NCI-H1694 treated with DMSO at 0.1 percent for 48 hours (cell line): ENCODE measurements at places on chromosomes 4 and X.

- DNase-seq = no peak
These were observed 47.5 kb downstream of the PTPN13 start for GRCh38 chr4:86641516-86642090.

DNA sequence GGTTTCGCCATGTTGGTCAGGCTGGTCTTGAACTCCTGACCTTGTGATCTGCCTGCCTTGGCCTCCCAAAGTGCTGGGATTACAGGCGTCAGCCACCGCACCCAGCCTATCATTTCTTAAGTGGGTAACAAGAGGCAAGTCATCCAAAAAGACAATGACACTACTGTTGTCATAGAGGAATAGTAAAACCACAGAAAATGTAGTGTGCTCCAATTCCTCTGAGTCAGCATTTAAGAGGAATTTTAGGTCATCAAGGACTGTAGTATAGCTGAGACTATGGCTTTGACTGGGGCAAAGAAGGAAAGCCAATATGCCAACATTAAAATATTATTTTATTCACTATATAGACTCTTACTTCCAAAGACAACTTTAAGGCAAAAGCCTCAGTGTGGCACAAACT lies 48.4 kb downstream of the ATP8A1 start:
- no peak for DNase-seq

- no peak for DNase-seq
These were observed 20.9 kb upstream of the PRMT9 start for GRCh38 chr4:147704846-147705245.

DNA sequence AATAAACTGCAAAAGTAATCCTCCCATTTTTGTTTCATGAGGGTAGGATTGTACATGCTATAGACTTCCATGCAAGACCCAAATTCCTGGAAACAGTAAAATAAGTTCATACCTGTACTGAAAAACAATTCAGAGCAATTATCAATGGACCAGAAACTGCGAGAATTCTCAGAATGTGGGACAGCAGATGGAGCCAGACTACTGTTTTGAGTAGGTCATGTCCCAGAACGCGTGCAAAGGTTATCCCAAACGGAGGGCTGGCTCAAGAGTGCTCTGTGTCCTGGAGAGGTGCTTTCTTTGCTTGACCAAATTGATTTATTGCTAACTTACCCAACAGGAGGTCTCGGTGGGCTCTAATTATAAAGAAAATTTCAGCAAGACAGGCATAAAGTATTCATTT lies 1.7 kb upstream of the MAGEH1 start:
- DNase-seq = no peak

DNA sequence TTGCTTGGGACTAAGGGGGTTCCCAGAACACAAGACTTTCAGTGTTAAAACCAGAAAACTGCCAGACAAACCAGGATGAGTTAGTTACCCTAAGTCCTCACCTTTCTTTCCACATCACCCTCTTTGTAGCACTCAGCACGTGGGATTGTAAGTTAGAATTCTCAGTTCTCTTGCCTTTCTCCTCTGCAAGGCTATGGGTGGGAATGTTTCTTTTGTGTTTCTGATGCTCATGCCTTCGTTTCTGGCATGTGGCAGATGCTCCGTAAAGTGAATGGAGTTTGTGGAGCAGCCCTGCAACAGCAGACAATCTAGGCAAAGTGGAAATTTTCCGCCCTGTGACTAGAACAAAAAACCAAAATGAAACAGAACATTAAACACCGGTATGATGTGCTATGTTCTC lies 64.7 kb upstream of the SPP1 start:
- no peak for DNase-seq

DNA sequence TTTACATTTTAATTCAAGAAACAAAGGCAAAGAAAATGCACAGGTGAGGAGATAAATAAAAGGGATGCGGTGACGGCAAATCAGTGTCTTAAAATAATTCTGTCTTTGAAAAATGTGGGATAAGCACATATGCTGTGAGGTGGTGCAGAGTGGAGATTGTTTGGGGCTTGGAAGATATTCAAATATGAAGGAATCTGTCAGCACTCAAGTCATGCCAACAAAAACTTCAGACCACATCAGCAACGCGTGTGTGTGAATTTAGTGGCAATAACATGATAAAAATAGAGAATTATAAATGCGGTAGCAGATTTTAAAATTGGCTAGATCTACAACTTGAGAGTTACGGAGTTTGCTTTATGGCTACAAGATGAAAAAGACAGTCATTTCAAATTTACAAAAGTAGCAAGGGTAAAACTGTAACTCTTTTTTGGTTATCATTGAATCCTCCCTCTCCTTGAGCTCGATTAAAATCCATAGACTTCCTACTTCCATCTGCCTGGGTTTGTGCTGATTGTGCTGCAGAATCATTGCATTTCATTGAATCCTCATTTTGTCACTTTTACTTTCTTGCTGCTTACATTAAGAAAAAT lies 71.5 kb upstream of the VCX2 start:
- DNase-seq = no peak

- peak; percentile 69 for DNase-seq
These were observed 2.1 kb upstream of the APBB2 start for GRCh38 chr4:41216294-41217019.

GRCh38 chr4:37836838-37837440 lies 10.5 kb downstream of the PGM2 start:
- DNase-seq = no peak

GRCh38 chr4:78864405-78865024 lies 74.7 kb downstream of the PAQR3 start:
- peak; percentile 81 for DNase-seq

DNA sequence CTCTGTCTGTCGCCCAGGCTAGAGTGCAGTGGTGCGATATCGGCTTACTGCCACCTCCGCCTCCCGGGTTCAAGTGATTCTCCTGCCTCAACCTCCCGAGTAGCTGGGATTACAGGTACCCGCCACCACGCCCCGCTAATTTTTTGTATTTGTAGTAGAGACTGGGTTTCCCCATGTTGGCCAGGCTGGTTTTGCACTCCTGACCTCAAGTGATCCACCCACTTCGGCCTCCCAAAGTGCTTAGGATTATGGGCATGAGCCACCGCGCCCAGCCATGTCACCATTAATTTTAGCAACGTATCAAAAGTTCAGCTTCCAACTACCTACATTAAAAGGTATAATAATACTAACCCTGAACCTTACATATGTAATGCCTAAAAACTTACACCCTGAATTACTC lies 940 bp upstream of the UTP3 start:
- DNase-seq = no peak

DNA sequence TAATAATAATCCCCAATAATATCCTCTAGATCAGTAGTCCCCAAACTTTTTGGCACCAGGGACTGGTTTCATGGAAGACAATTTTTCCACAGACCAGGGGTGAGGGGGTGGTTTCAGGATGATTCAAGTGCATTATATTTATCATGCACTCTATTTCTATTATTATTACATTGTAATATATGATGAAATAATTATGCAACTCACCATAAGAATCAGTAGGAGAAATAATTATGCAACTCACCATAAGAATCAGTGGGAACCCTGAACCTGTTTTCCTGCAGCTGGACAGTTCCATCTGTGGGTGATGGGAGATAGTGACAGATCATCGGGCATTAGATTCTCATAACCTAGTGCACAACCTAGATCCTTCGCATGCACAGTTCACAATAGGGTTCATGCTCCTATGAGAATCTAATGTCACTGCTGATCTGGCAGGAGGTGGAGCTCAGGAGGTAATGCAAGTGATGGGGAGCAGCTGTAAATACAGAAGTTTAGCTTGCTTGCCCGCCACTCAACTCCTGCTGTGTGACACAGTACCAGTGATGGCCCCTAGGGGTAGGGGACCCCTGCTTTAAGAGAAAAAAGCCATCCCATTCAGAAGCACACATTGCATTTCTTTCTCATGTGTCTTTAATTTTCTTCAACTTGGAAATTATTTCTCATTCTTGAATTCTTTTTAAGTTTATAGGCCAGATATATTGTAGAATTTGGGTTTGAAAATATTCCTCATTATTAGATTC lies 16.0 kb upstream of the SH3RF1 start:
- no peak for DNase-seq

DNA sequence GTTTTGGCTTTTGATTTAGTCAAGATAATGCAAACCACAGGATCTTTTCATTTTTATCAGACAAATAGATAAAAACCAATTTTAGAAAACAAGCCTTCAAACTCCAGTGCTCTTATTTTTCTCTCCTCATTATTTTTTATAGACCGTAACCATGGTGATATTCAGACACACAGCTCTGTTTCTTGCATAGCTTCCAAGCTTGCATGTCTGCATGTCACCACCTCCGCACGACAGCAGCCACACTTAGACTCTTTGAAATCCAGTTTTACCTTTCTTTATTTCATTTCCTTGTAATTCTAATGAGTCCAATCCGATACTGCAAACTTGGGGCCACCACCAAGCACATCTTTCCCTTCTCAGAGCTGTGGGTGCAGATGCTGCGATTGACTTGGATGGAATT lies 94.3 kb upstream of the GPM6A start:
- no peak for DNase-seq

DNA sequence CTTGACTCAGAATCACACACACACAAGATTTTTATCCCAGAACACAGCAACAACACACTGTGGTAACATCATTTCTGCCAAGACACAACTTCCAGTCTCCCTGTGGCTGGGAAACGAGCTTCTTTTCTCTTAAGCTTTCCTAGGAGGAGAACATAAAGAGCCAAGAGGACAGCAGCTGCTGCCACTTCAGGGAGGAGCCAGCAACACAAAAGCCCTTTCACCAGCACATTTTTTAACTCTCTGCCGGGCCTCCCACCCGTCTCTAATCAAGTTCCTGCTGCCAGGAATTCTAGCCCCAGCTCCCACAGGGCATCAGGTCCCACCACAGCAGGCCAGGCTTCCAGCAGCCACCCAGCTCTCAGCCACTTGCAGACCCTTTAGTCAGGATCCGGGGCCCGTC lies 22.4 kb downstream of the FAT1 start:
- DNase-seq = no peak

GRCh38 chr4:21290562-21290961 lies 590.3 kb downstream of the PACRGL start:
- DNase-seq = no peak

- DNase-seq = no peak
These were observed 242.1 kb upstream of the TRAM1L1 start for GRCh38 chr4:117327491-117327890.

DNA sequence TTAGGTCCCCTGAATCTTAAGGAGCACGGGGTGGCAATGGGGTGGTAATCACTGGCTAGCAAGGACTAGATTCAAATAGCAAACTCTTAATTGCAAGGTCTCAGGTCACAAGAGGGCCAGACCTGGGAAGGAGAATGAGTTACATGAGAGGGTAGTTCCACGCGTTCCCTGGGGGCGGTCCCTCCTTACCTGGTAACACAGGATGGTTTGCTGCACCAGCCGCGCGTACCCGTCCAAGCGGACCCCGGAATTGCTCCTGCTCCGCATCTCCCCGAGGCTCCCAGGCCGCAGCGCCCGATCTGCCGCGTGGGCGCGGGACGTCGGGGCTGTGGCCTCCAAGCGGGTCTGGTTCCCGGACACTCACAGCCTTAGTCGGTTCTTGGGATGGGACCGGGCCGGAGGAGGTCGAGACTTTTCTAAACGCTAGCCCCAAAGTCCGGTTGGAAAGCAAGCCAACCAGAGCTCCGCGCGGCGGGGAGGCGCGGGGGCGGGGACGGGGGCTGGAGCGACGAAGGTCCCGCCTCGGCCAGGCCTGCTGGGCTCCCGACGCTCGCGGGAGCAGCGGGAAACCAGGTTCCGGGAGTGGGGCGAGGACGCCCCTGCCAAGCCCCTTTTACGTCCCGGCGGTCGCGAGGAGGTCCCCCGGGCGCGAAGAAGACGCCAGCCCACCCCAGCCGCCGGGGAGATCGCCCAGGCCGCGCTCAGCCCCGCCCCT lies at the start of gene PHKA2:
Gene PHKA2 (minus strand): TSS at position 449 of the 715 bp plus-strand sequence. CDS start 182 bp downstream, at position 267.
- DNase-seq = no peak

DNA sequence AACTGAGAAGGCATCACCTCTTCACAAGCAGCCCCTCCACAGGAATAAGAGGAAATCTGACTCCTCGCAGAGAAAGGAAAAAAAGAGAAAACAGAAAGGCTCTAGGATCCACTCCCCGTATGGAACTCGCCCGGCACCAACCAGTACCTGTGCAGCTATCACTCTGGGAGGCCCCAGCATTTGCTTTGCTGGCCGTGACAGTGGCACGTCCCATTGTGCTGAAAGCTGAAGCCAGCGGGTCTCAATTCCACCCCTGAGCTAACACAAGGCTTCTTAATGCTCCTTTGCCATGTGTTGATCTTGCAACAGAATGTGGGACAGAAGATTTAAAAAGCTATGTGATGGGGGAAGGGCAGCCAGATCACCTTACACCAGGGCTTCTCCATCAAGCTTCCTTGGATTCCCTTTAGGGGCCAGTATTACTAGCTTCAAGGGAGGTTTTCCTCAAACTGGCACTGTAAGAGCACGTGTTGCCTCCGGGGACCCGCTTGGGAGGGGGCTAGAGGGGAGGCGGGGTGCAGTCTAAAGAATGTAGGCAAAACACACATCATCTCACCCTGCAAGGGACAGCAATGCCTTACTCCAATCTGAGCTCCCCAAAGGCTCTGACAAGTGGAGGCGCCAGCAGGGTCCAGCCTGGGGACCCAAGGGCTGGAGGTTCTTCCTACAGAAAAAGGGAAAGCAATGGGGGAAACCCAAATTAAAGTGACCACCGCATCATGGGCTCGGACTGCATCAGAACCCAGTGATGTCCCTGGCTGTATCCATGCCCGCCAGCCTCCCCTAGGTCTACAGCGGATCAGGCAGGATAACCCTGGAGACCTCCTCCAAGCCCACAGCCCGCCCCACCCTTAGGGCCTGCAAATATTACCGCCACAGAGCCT lies 1.2 kb downstream of the USP46 start:
- no peak for DNase-seq

GRCh38 chr4:78331965-78332364 lies 219.6 kb upstream of the ANXA3 start:
- DNase-seq = no peak

DNA sequence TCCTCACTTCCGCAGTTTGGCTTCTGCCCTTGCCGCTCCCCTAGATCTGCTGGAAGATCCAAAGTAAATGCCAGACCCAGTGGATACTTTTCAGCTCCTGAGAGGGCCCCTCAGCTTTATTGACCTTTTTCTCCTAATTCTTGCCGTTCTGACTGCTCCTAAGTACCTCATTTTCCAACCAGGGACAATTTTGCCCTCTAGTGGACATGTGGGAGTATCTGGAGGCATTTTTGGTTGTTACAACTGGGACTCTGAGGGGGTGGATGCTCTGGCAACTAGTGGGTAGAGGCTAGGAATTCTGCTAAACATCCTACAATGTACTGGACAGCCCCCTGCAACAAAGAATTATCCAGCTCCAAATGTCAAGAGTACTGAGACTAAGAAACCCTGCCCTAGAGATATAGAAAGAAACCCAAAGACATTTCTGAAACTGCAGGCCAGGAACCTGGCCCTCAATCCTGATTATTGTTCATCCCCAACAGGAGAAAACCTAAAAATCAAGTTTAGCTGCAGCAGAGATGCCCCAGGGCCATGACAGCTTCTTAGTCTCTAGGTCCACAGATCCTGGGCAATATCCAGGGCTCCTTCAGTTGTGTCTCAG lies 3.4 kb downstream of the TEX13B start:
- DNase-seq = peak; percentile 4

DNA sequence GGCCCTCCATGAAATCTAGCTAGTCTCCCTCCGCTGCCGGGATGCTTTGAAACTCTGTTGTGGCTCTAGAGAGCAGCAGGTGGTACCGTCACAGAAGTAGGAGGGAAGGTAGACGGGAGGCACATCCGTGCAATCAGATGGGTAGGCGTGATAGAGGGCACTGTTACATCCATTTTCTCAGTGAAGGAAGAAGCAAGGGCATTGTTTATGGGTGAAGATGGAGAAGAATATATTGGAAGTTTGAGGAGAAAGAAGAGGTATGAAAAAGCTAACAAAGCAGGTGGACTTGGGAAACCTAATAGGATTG lies 1.3 kb downstream of the ANAPC4 start:
- no peak for DNase-seq
